ENCODE measurements at places on chromosomes 5 and 9. TPM values are rescaled to one million over a fixed set of nuclear protein-coding genes. Genes with fewer than 3 reads are reported as not detected.

- DNase-seq: no peak
Measured at GRCh38 chr9:121266906-121267650, 884 bp upstream of the GSN start.

DNA sequence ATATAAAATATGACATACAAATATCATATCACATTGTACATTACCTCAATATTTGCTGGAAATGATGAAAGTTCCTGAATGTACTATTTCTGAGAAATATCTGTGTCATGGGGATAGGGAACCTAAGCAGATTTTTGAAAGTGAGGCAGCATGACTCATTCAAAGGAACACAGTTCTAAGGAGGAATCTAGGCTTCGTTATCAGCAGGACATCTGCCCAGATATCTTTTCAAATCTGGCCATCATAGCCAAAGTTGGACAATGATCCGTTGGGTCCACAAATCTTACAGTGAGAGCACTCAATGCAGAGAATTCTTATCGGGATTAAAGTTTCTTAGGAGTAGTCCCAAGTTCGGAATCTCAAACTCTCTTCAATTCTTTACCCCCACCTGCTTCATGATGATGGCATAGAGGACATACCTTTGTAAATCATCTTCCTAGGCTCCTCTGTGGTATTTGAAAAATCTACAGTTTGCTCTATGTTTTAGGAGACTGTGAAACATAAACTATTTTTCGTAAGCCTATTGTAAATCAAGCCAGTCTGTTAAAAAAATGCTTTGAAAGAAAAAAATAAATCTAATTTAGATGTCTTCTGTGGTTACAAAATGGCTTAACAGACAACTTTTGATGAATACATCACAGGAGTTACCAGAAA is 29.4 kb upstream of the ALDH1A1 start:
- no peak for DNase-seq

DNA sequence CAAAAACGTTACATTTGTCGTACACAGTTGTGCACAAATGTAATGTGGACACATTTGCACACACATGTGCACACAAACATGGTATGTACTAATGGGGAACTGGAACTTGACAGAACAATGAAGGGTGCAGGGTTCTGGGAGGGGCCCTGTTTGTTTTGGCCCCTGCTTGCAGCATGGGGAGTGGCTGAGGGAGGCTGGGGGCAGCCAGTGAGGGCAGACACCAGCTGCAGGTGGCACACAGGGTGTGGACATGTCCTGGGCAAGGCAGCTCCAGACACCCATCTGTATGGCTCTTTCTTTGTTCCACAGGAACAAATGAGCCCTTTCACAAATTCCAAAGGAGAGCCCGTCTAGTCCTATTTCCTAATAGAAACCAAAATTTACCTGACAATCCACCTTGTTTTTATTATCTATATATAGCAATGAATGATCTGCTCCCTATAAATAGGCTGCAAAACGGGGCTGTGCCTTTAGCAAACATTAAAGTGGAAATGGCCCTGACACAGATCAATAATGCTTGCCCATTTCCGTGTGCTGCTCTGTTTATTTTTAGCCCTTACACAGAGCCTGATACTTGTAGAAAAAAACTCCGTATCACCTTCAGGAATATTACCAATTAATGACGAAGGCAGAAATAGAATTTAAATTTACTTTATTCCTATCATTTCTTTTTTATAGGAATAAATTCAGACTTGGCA is 26.4 kb downstream of the MARCHF3 start:
- DNase-seq: no peak

FBLL1 gene
- 0.37 TPM for total RNA-seq

SGCD gene
- total RNA-seq: not detected

Data from activated T-cell treated with anti-CD3 and anti-CD28 coated beads, Interleukin-2, amount 50 U/mL, for 72 hours (primary cell).